ENCODE measurements at places on chromosomes 2 and 18. TPM values are rescaled to one million over a fixed set of nuclear protein-coding genes. Genes with fewer than 3 reads are reported as not detected.

DNA sequence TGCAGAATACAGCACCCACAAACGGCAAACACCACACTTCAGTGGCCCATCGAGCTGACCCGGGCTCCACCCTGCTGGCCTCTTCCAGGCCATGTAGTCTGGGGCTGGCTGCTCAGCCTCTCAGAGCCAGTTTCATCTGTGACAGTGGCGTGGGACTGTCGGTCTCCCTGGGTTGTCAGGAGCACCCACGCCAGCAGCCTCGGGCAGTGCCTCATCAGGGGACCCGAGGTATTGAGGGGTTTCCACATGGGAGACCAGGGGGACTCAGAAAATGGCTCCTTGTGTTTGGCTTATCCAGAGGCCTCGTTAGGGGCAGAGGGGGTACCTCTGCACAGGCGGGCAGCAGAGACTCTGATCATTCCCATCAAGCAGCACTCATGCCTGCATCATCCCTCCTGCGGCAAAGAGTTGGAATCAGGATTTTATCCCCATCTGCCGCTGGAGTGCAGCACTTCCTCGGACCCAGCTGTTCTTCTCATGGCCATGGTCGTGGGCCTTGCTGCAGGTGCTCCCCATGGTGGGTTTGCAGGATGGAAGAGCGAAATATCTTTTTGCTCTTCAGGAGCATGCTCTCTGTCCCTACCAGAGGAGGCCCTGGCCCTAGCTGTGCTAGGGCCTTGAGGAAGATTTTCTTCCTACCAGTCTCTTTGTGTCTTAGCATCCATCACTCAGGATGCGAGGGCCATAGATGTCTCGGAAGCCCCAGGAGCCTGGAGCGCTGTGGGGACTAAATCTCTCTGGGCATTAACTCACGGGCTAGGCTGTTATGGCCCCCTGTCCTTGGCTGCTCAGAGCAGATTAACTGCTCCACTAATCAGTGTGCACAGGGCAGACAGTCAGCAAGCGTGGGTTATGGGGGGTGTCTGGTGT lies 100.8 kb downstream of the CLIP4 start:
- no peak for DNase-seq
- no peak overlapping the region for H3K4me3 ChIP-seq
- no peaks in the 10 kb centered on the region for H3K27me3 ChIP-seq

DNA sequence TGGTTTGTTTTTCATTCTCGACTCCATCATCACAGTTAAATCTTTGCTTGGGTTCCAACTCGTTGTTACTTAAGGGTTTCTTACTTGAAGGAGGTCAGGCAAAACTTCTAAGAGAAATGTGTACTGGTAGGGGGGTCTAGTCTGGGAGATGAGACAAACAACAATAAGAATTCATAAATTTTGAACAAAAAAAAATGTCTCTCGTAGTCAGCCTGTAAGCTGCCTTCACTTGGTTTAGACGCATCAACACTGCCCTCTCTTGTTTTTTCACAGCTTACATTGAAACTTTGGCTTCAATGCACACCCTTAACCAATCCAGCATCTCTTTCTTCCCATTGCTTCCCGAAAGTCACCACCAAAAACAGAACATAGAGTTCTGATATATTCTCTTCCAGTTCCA lies 576.4 kb upstream of the PIK3C3 start:
- H3K4me3 ChIP-seq = no peak overlapping the region
- H3K27ac ChIP-seq = no peak overlapping the region
- no peaks in the 10 kb centered on the region for H3K27me3 ChIP-seq
- H3K4me1 ChIP-seq = no peaks in the 10 kb centered on the region
- H3K36me3 ChIP-seq = no peaks in the 10 kb centered on the region

The BCL11A gene
- total RNA-seq = 0.12 TPM

DNA sequence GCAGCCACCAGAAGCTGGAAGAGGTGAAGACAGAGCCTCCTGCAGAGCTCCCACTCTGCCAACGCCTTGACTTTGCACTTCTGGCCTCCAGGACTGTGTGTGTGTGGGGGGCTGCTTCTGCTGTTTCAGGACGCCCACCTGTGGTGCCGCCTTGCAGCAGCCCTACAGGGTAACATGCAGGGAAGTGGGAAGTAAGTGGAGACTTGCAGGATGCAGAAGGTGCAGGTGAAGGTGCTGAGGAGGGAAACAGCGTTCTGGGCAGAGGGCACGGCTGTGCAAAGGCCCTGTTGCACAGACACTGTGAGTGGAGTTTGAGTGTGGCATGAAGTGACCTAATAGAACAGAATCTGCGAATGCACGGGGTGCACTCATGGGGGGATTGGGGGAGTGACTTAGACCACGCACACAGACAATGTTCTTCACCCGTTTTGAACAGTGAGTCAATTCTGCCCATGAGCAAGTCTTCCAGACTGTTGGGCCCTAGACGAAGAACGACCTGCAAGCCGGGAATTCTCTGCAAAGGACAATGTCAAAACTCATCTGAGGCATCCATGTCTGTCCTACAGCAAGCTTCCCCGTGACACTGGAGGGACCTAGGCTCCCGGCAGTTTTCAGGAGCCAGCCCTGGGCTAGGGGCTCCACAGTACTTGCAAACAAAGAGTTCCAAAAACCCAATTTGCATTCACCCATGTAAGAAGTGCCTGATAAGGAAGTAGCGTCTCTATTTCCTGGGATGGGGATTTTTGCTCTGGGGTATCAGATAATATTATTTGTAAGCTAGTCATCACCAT lies 19.0 kb downstream of the MBP start:
- peaks cover 90% of the 10 kb centered on the region for H3K4me1 ChIP-seq
- no peak for DNase-seq
- H3K27me3 ChIP-seq = no peaks in the 10 kb centered on the region
- no peak overlapping the region for H3K27ac ChIP-seq
- no peak overlapping the region for H3K4me3 ChIP-seq

The FER1L5 gene
- not detected for total RNA-seq

DNA sequence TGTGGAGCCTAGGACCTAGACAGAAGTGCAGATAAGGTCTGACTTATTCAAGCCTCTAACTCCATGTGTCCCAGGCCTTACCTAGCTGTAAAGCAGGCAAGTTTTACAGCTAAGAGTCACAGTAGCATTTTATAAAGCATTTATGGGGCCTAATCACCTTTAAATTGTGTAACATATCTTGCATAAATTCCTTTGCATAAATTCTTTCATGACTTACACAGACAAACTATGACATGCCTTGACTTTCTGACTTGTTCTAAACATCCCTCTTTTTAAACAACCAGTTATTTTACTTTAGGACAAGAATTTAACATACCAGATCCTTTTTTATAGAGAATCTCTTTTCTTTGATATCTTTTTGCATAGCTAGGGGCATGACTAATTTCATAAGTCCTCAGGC lies 1257.8 kb upstream of the NRXN1 start:
- no peak for DNase-seq
- no peak overlapping the region for H3K4me3 ChIP-seq
- H3K4me1 ChIP-seq = no peaks in the 10 kb centered on the region
- no peak overlapping the region for H3K27ac ChIP-seq

GRCh38 chr18:10025711-10026670 lies 112.2 kb downstream of the VAPA start:
- H3K27ac ChIP-seq = no peak overlapping the region
- no peaks in the 10 kb centered on the region for H3K4me1 ChIP-seq
- no peak for DNase-seq
- H3K36me3 ChIP-seq = no peaks in the 10 kb centered on the region
- H3K27me3 ChIP-seq = no peaks in the 10 kb centered on the region
- H3K4me3 ChIP-seq = no peak overlapping the region

DNA sequence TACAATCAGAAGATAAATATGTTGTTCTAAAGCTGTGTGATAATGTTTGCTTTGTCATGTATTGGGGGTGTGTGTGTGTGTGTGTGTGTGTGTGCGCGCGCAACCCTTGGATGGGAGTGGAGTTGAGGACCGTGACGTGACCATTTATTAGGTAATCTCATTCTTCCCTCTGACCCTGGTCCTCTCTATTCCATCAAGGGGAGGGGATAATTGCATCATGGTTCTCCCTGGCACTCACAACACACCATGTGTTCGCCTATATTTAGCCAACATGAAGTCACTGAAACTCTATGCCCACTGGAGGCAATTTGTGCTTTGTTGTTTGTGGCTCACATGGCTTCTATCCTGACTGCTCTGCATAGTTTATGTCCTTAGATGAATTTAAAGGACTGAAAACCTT lies 79.8 kb upstream of the LRPPRC start:
- H3K27ac ChIP-seq = no peak overlapping the region
- no peaks in the 10 kb centered on the region for H3K27me3 ChIP-seq
- no peaks in the 10 kb centered on the region for H3K4me1 ChIP-seq
- H3K36me3 ChIP-seq = no peaks in the 10 kb centered on the region
- DNase-seq = no peak

- no peak overlapping the region for H3K4me3 ChIP-seq
- no peaks in the 10 kb centered on the region for H3K4me1 ChIP-seq
- no peaks in the 10 kb centered on the region for H3K36me3 ChIP-seq
- no peak for DNase-seq
These were observed 54.5 kb upstream of the NPAS2 start for GRCh38 chr2:100765481-100765880.

Data from CD4-positive, alpha-beta memory T cell (primary cell).